ENCODE measurements at places on chromosomes 5 and 9.

DNA sequence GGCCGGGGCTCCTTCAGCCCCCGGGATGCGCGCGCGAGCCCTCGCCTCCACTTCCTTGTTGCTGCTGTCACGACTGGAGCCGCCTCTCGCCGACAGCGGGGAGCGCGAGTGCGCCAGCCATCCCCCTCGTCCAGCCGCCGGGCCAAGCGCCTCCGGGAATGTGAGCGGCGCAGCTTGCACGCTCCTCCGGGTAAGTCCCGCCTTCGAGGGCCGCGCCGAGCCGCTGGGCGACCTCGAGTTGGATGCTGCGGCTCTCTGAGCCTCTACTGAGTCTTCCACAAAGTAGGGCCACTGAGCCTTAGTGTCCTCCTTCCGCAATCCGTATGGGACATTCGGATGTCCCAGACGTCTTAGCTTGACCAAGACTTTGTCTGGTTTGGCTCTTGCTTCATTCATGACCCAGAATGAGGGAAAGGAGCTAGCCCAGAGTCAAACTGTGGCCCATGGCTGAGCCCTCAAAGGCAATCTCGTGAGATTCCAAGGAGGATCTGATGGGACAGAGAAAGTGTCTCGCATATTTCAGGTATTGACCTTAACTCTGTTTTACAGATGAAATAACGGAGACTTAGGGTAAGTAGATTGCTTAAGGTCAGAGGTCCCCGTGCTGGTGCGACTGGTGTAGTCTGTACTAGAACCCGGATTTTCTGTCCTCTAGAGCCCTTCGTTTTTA is 586 bp downstream of the HMGXB3 start:
- no peak for DNase-seq

- DNase-seq, result no peak
Observed at GRCh38 chr5:126745259-126745992, 31.5 kb upstream of the LMNB1 start.

DNA sequence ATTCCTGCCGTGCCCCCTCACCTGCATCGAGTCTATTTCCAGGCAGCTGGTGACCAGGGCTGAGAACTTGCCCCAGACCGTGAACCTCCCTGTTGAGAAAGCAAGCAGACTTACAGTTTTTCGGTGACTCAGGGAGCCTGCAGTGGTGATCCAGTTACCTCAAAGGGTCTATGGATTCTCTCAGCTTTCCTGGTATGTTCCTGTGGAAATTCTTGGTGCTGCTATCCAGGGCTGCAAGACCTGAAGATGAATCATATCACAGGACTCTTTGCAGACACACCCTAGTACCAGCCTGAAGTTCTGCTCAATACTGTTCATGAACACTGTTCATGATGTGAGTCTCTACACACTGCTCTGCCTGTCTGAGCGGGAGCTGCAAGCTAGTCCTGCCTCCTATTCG is 154.7 kb downstream of the WDR70 start:
- no peak for DNase-seq

GRCh38 chr9:125998837-125999503 is 251.8 kb downstream of the PBX3 start:
- no peak for DNase-seq

- no peak for DNase-seq
Observed at GRCh38 chr5:172293054-172293744, 9.6 kb upstream of the UBTD2 start.

GRCh38 chr5:124876566-124876965 is 130.1 kb upstream of the ZNF608 start:
- DNase-seq, result no peak

DNA sequence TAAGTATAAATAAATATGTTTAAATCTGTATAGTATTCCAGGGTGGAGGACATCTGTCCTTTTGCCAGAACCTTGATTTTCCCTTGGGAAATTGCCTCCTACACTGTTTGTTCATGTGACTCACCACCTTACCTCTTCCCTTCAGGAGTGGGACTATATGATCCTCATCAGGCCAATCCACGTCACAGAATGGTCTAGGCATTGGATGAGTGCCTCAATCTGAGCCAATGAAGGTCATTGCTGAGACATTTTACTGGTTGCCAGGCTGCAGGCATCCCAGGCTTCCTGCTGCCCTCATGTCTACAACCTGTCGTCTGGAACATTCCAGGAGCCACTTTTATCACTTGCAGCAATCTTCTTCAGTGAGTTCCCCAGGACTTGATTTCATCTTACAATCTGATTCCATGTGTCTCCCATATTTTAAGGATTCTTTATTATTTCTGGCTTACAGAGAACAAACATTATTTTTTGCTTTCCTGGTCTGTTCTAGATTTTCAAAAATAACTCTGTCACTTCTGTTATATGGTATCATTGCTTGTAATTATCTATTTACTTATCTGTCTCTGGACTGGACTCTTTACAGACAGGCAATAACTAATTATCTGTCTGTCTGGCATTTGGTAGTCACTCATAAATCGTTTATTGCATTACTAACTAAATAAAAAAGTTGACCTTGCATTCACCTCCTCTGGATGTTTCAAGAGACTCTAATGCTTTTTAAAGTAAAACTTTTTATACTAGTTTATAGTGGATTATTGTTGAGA is 107.3 kb upstream of the APC start:
- DNase-seq, result no peak

DNA sequence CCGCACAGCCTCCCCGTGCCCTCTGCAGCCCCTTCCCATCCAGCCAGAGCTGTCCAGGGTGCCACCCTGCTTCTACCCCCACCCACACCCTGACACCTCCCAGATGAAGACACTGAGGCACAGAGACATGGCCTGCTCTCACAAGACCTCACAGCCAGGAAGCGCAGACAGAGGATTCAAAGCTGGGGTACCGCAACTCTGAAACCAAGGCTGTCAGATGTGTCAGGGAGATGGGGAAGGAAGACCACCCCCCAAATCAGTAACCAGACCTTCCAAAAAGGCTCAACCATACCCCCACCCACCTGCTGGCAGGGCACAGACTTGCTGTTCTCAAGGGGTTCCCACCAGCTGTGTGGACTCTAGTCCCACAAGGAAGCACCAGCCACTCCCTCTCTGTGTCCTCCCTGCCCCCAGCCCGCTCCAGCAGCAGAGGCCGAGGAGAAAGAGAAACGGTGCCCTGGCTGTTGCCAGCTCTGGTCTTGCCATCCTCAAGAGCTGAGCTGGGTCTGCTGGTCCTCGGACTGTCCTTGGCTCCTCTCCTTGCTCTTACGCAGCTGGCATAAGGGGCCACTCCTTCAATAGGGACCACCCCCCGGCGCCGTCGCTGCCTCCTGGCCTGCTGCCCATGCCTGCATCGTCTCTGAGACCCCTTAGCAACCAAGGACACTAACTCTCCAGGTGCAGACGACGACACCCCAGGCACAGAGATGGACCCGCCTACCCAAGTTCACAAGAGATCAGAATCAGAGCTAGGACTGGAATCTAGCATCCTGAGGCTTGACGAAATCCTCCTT is 699 bp downstream of the AKNA start:
- no peak for DNase-seq

GRCh38 chr9:99092643-99093491 is 12.0 kb upstream of the TGFBR1 start:
- no peak for DNase-seq

DNA sequence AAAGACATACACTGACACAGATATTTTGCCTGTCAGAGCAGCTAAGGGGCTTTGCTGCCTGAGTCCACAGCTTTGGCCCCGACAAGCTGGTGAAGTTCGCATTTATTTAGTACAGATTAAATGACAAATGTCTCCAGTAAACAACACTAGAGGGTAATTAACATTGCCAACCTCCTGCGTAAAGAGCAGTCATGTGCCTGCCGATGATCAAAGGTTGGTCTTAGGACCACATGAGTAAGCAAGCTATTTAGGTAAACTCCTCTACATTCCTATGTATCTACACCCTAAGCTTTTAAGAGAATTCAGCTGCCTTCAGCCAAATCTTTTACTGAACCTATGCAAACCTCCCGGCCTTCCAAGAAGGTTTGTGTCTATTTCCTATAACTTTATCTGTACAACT is 73.0 kb upstream of the PJA2 start:
- DNase-seq, result no peak

All from stimulated activated CD4-positive, alpha-beta T cell treated with anti-CD3 and anti-CD28 coated beads, Interleukin-1b, Interleukin-23, amount 100 ng/mL, for 1 hour (primary cell).